ENCODE measurements at places on chromosomes 5 and 9. TPM values are rescaled to one million over a fixed set of nuclear protein-coding genes. Genes with fewer than 3 reads are reported as not detected.
A peak's percentile ranks its signal among the peaks of the same experiment; 100 is the strongest.

- no peak overlapping the region for H3K4me3 ChIP-seq
- DNase-seq = no peak
- no peaks in the 10 kb centered on the region for H3K36me3 ChIP-seq
- no peaks in the 10 kb centered on the region for H3K27me3 ChIP-seq
- no peaks in the 10 kb centered on the region for H3K4me1 ChIP-seq
- H3K27ac ChIP-seq = no peak overlapping the region
Measured at GRCh38 chr5:160649304-160649703, 202.7 kb downstream of the ATP10B start.

GFI1B gene
- total RNA-seq = not detected

DNA sequence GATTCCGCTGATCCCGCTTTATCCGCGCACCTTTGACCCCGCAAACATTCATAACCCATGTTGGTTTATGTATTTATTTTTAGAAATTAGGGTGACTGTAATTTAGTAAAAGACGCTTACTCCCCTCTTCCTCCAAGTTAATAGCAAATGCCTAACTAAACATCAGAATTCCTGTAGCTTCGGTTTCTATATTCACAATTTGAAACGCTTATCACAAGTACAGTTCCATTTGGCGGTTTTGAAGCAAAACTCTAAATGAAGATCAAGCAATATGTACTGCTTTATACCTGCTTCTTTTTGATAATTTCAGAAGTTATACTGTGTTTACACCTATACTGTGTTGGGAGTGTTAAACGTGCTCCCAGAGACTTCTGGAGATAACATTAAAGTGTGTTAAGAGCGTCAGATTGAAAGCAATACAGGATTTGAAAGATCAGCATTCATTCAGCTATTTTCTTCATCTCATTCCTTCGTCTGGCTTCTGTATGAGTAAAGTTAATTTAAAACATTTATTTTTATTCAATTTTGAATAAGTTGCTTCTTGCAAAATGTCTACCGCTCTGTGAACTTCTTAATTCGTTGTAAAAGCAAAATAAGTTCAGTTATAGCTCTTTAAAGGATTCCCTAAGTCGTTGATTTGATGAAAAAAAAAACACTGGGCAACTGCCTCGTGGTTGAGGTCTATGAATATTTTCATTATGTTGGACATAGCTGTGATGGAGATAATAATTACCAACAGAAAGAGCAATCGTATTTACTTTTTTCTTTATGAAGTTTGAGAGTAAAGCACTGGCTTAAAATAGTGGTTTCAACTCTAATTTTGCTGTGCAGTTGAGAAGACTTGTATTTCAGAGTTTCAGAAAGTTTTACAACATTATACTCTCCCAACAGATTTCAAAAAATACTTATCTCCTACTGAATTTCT, 2.5 kb downstream of the PRDM6 start:
- peaks cover 7% of the 10 kb centered on the region for H3K4me1 ChIP-seq
- H3K4me3 ChIP-seq = no peak overlapping the region
- DNase-seq = no peak
- H3K27ac ChIP-seq = no peak overlapping the region

DNA sequence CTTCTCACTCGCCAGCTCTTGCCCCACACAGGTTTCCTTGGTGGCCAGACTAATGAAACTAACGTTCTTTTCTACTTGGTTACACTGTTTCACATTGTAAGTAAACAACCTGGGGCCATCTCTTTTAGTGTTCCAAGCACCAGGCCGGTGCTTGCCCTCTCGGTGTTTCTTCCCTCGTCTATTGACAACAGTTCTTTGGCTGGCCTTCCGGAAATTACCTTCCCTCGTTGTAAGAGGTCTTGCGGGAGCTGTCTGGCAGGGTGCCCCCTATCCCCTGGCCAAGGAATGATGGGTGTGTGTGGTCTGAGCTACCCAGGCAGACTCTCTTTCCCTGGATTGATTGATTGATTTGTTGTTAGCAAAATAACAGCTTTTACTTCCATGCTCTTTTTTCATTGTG, 918 bp upstream of the MYMK start:
- no peak overlapping the region for H3K4me3 ChIP-seq
- H3K4me1 ChIP-seq = no peaks in the 10 kb centered on the region
- H3K36me3 ChIP-seq = no peaks in the 10 kb centered on the region
- H3K27me3 ChIP-seq = no peaks in the 10 kb centered on the region
- H3K27ac ChIP-seq = no peak overlapping the region

- no peaks in the 10 kb centered on the region for H3K27me3 ChIP-seq
- DNase-seq = no peak
Measured at GRCh38 chr5:24788829-24789514, 144.2 kb upstream of the CDH10 start.

DNA sequence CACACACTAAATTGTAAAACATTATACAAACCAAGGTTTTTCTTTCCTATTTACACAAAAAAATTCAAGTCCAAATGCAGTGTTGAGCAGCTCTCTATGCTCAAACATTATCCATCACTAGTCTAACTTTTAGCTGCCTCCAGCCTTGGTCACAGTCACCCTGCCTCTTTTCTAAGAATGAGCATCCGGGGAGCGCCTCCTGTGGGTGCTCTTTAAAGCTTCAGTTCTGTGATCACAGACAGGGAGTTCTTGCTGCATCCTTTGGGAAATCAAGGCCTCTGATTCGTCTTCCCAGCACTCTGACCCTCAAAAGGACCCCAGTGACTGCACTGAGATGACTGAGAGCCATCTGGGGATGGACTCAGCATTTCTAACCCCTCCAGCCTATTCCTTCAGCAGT, 289.6 kb downstream of the SEC61B start:
- no peak overlapping the region for H3K27ac ChIP-seq
- H3K4me3 ChIP-seq = no peak overlapping the region
- no peak for DNase-seq
- H3K36me3 ChIP-seq = no peaks in the 10 kb centered on the region
- H3K4me1 ChIP-seq = no peaks in the 10 kb centered on the region

DNA sequence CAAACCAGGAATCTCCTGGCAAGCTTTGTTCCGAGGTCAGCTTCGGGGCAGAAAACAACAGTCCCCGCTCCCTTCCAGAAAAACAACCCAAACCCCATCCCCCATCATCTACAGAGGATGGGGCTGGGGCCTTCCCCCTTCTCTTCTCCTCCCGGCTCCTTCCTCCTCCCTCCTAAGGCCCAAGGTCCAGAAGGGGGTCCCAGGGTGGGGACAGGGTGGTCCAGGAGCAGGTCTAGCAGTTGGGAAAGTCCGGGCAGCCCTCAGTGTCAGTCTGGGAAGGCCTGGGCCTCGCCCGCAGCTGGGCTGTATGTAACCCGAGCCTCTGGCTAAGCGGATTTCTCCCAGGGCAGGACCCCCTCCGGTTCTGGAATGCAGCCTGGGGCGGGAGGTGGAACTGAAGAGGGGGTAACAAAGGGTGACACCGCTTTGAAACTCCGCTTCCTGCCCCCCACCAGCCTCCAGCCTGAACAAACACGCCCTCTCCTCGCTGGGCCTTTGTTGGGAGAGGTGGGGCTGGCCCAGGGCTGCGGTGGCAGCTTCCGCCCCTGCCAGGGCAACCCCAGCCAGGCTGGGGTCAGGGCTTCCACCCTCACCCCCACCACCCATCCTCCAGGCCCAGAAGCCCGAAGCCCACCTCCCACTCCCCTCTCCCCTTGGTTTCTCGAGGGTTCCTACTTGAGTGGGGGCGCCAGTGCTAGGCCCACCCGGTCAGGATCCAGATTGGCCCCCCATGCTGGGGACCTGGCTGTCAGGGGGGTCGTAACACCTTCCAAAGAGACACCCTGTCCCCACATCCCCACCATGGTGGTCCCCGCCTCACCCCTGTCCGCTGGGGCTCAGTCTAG, 63.5 kb downstream of the C9orf50 start:
- DNase-seq = no peak
- H3K4me1 ChIP-seq = no peaks in the 10 kb centered on the region
- no peak overlapping the region for H3K4me3 ChIP-seq
- no peaks in the 10 kb centered on the region for H3K27me3 ChIP-seq
- no peak overlapping the region for H3K27ac ChIP-seq

GRCh38 chr5:72760259-72760658, 56.2 kb upstream of the TNPO1 start:
- H3K36me3 ChIP-seq = no peaks in the 10 kb centered on the region
- no peak for DNase-seq
- no peak overlapping the region for H3K4me3 ChIP-seq
- H3K27ac ChIP-seq = no peak overlapping the region
- no peaks in the 10 kb centered on the region for H3K27me3 ChIP-seq

CMYA5 gene
- 0.20 TPM for total RNA-seq

DNA sequence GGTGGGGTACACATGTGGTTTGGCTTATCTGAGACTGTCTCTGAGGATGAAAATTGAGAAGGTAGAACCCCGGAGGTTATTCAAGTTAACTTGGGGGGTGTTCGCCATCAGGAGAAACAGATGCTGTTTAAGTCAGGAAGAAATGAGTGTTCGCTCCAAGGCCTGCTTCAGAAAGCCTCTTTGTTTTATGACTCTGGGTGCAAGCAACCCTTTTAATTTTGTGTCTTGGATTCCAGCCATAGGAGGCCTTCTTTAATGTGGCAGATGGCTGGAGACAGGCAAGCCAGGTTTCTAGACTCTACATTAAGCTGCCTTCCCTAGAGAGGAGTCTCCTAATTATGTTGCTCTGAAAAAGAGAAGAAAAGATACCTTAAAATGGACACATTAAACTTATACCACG, 4.2 kb upstream of the SMAD5 start:
- H3K36me3 ChIP-seq = no peaks in the 10 kb centered on the region
- peaks cover 7% of the 10 kb centered on the region for H3K4me1 ChIP-seq
- H3K27me3 ChIP-seq = peaks cover 3% of the 10 kb centered on the region
- DNase-seq = no peak

GOLGA2 gene
- total RNA-seq = 82.4 TPM

DNA sequence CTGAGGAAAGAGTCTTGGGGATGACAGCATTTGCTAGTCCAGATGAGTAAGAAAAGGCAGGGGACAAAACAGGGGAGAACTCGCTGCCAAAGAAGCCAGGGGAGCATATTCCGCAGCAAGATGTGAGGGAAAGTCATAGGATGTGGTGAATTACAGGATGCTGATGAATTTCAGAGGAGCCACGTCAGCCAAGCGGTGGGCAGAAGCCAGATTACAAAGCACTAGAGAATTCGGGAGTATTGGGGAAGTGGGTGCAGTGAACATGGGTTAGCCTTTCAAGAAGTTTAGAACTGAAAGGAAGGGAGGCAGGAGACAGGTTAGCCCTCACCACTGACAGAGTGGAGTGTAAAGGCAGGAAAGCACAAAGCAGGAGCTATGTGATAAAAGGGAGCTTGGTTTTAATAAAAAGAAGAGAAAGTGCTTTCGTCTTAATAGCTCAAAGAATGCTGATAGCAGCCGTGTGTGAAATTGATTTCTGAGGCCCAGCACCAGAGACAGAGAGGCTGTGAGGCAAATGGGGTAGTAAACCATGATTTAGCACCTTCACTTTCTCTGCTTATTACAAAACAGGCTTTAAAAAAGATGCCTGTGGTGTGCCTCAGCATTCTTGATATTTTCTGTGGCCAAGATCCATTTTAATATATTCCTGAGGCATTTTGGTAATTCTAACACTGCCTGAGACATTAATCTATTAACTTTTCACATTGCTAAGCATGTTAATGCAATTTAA, 16.9 kb downstream of the ADAMTSL1 start:
- no peaks in the 10 kb centered on the region for H3K4me1 ChIP-seq
- H3K4me3 ChIP-seq = no peak overlapping the region
- DNase-seq = no peak
- H3K27me3 ChIP-seq = no peaks in the 10 kb centered on the region
- H3K36me3 ChIP-seq = no peaks in the 10 kb centered on the region

GRCh38 chr9:88653406-88653805, 118.4 kb downstream of the NXNL2 start:
- H3K27ac ChIP-seq = no peak overlapping the region
- no peaks in the 10 kb centered on the region for H3K4me1 ChIP-seq
- no peaks in the 10 kb centered on the region for H3K27me3 ChIP-seq
- DNase-seq = no peak
- H3K36me3 ChIP-seq = no peaks in the 10 kb centered on the region

NUTM2G gene
- total RNA-seq = not detected

PCDHGB5 gene
- total RNA-seq = 0.49 TPM

LEAP2 gene
- 8.8 TPM for total RNA-seq

STOML2 gene
- total RNA-seq = 42.9 TPM

- DNase-seq = peak; percentile 5
- no peaks in the 10 kb centered on the region for H3K4me1 ChIP-seq
- H3K4me3 ChIP-seq = no peak overlapping the region
- peaks cover 44% of the 10 kb centered on the region for H3K36me3 ChIP-seq
- no peak overlapping the region for H3K27ac ChIP-seq
Measured at GRCh38 chr9:92850898-92851297, 26.9 kb downstream of the ZNF484 start.

MYMK gene
- total RNA-seq = not detected

- no peak overlapping the region for H3K27ac ChIP-seq
- peaks cover 48% of the 10 kb centered on the region for H3K36me3 ChIP-seq
- no peaks in the 10 kb centered on the region for H3K4me1 ChIP-seq
- H3K4me3 ChIP-seq = no peak overlapping the region
- DNase-seq = peak; percentile 33
- H3K27me3 ChIP-seq = no peaks in the 10 kb centered on the region
Measured at GRCh38 chr9:37582548-37583157, 6.5 kb upstream of the FBXO10 start.

GRCh38 chr9:83449983-83450382, 88.2 kb downstream of the FRMD3 start:
- H3K4me1 ChIP-seq = no peaks in the 10 kb centered on the region
- no peak overlapping the region for H3K4me3 ChIP-seq
- DNase-seq = no peak

- no peaks in the 10 kb centered on the region for H3K27me3 ChIP-seq
- H3K27ac ChIP-seq = peak overlapping the region; percentile 91
- H3K36me3 ChIP-seq = no peaks in the 10 kb centered on the region
- H3K4me1 ChIP-seq = peaks cover 23% of the 10 kb centered on the region
- DNase-seq = no peak
- H3K4me3 ChIP-seq = peak overlapping the region; percentile 90
Measured at GRCh38 chr9:112378328-112379176, 1.4 kb upstream of the HSDL2 start.

- no peaks in the 10 kb centered on the region for H3K36me3 ChIP-seq
- no peak for DNase-seq
- no peak overlapping the region for H3K4me3 ChIP-seq
- H3K27me3 ChIP-seq = no peaks in the 10 kb centered on the region
- no peaks in the 10 kb centered on the region for H3K4me1 ChIP-seq
Measured at GRCh38 chr5:178285399-178286225, 53.0 kb upstream of the PHYKPL start.

OTP gene
- not detected for total RNA-seq

- DNase-seq = no peak
- peaks cover 87% of the 10 kb centered on the region for H3K36me3 ChIP-seq
- no peak overlapping the region for H3K4me3 ChIP-seq
- H3K27me3 ChIP-seq = no peaks in the 10 kb centered on the region
Measured at GRCh38 chr5:172048539-172049101, 42.2 kb upstream of the FBXW11 start.

DNA sequence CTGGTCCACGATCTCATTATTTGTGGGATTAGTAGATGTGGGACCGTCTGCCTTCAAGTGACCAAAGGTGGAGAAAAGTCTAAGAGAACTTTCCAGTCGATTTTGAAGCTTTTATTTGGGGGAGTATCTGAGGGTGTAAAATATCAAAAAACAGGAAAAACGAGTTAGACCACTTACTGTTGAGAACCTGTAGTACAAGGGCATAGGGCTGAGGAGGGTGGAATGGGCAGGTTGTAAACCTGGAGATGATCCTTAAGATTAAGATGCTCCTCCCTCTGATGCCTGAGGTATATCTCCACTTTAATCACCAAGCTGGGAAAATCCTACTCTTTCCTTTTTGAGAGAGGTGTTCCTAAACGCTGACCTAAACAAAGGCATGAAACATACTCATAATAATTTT, 32.0 kb upstream of the GTF2H2C start:
- no peak overlapping the region for H3K4me3 ChIP-seq
- H3K4me1 ChIP-seq = no peaks in the 10 kb centered on the region
- H3K27ac ChIP-seq = no peak overlapping the region
- H3K27me3 ChIP-seq = no peaks in the 10 kb centered on the region
- H3K36me3 ChIP-seq = no peaks in the 10 kb centered on the region
- DNase-seq = no peak
